ENCODE measurements at places on chromosomes 2 and 18.

GRCh38 chr2:95007031-95007609 lies 18.4 kb upstream of the MAL start:
- no peak for DNase-seq

- DNase-seq = no peak
These were observed 132.6 kb downstream of the SEPTIN10 start for GRCh38 chr2:109481196-109481555.

DNA sequence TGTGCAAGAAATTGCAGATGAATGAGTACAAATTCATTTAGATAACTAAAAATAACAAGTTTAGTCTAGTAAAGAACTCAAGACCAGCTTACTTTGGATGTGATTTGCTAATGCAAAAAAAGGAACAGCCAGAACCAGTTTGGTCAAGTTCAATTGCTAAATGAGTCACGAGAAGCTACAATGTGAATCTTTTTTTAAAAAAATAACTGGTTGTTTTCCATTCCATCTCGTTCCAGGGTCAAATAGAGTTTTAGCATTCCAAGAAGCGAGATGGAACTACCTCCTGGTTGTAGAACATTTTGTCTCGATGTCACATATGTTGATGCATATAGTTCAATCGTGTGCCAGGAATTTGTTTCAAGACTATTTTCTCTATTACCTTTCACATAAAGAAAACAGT lies 65.0 kb upstream of the IKZF2 start:
- no peak for DNase-seq

- no peak for DNase-seq
These were observed at the start of the genes ABCG5 and ABCG8 for GRCh38 chr2:43838560-43839267. TSS of gene ABCG5 (minus strand) at chr2:43838839. CDS start at chr2:43838679, 160 bp downstream. TSS of gene ABCG8 (plus strand) at chr2:43838971. CDS start at chr2:43839054, 83 bp downstream.

GRCh38 chr2:240432820-240433801 lies 2.4 kb upstream of the GPC1 start:
- no peak for DNase-seq

GRCh38 chr2:73176205-73176880 lies 26.0 kb upstream of the NOTO start:
- DNase-seq = peak; percentile 77

DNA sequence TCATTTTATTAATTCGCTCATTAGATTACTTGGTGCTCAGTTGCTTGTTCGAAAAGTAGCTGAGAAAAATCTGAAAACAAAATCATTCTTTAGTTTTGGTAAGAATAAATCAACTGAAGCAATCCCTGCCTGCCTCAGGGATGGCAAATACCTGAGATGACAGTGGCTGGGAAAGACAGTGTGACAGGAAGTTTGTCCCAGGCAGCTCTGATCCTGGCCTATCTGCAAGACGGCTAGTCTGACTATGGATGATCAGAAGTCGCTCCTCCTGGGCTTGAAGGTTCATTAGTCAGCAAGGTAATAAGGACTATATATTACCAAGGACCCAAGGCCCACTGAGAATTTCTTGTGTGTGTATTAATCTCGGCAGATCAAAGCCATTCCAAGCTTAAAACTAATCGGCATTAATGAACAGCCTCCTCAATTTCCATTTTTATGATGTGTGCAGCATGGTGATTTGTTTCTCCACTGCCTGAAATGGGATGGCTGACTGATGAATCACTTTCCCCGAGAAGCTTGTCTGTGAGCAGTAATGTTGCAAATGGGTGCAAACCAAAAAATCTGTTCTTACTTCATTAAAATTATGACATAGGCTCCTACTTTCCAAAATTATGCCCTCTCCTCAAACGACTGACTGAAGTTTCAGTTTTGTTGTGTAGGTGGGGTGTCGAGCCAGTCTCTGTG lies 199.9 kb downstream of the ACTR3 start:
- no peak for DNase-seq

DNA sequence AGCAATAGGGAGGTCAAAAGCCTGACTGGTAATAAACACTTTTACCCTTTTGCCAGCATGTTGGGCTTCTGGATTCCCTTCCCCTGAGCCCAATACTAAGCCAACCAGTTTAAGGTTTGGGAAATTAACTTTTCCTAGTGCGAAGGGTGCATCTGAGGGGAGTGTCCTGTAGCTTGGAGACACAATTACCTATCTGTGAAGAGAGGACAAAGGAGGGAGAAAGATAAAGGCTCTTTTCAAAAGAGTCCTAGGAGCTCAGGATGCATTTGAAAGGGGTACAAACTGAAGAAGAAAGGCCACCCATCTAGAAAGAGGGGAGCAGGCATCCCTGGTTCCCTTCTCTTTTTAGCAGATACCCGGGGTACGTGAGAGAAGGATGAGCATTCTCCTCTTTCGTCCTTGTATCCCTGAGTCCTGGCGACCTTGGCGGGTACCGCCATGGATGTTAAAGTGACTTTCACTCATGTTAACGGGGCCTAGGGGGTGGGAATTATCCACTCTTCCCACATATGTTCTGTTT lies 25.1 kb downstream of the C18orf54 start:
- DNase-seq = no peak

Measured in OCI-M1 (cell line).